Fibroblast of skin of left biceps (primary cell): ENCODE measurements at places on chromosomes 12 and 14.
A peak's percentile ranks its signal among the peaks of the same experiment; 100 is the strongest.

DNA sequence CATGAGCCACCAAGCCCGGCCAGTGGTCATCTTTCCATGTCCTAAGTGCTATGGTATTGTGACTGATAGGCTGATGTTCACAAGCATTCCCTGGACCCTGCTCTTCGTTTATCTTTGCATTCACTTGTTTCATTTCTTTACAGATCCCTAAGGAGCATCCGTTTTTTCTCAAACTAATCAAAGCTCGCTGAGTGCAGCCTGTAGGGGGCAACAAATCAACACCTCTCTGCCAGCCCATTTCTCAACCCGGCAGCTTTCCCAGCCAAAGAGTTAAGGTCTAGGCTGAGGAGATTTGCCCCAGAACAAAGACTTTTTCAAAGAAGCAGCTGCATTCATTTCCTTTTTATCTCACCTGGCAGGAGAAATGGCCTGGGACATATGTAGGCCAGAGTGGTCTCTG is 12.1 kb downstream of the SIRT4 start:
- DNase-seq, result no peak

GRCh38 chr14:102878174-102878969 is 44.1 kb upstream of the AMN start:
- no peak for DNase-seq

- no peak for DNase-seq
Measured at GRCh38 chr12:82363990-82364389, 5.7 kb downstream of the METTL25 start.

DNA sequence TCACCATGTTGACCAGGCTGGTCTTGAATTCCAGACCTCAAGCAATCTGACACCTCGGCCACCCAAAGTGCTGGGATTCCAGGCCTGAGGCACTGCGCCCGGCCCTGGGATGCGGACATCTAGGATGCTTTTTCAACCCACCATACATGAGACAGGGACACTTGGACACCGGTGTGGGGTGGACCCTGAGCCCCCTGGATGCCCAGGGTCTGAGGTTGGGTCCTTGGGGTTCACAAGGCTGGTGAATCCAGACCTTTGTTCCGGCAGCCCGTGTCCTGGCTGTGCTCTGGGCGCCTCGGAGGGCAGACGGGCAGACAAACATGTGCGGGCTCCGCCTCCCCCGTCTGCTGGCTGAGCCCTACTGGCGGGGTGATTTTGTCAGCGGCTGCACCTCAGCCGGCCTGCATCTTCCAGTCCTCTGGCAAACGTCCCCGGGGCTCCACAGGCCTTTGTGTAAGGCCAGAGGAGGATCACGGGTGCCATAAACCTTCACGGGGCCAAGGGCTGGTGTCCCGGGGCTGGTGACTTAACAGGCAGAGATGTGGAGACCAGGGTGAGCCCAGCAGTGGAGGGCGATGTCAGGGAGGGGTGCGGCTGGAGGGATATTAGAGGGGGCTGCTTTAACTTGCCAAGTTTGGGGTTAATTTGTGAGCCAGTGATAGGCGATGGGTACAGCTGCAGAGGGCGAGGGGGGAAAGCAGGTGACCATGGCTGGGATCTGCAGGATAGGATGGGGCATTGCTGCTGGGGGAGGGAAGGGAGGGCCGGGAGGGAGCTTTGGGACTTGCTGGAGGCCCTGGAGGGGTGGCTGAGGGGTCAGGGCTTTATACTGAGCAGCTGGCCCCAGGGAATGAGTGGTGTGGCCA is 5.8 kb downstream of the ASPG start:
- no peak for DNase-seq

- no peak for DNase-seq
Measured at GRCh38 chr14:69666112-69666511, 54.7 kb downstream of the SUSD6 start.

DNA sequence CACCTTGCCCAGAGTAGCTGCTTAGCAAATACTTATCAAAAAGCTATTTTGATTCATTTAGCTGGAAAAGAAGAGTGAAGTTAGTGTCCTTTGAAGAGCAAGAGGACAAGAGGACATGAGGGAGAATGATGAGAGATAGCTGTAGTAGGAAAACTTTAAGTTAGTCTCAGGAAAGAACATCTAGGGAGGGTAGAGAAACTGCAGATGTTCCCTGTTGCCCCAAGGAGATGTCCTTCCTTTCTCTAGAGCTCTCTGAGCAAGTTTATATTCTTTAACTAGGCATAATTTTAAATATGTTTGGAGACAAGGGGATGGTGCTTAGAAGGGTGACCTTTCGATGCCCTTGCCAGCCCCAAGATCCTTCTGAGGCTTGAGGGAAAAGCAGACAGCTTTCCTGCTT is 529.1 kb upstream of the TBX3 start:
- DNase-seq, result no peak

- no peak for DNase-seq
Measured at GRCh38 chr12:52695039-52695438, 8.3 kb downstream of the KRT77 start.

GRCh38 chr12:69546693-69547438 is 38.4 kb upstream of the CCT2 start:
- no peak for DNase-seq

DNA sequence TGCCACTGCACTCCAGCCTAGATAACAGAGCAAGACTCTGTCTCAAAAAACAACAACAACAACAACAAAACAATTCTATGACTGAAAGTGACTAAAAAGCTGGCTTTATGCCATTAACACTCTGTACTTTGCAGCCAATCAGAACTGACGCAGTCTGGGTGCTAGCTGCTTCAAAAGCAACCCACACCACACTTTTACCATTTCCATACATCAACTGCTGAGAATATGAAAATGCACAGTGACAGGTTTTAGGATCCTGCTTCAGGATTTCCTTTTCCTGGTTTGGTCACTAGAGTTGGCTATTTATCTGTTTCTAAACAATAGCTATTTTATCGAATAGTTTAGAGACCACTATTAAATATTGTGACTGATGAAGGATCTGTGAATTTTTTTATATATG is 23.1 kb upstream of the P2RX4 start:
- no peak for DNase-seq

DNA sequence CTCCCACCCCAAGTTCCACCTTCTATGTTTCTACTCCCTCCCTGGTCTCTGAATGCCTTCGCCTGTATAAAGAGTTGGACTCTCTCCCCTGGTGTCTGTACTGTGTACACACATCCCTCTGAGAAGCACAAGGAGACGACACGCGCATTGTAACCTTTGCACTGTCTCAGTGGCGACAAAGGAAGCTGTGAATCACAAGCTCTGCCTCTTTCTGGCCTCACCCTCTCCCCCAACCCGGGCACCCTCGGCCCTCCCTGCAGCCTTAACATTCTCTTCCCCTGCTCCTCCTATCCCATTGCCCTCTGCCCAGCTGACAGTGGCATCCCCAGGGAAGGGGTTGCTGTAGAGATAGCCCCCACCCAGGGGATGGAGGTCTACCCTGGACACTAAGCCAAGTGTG is 2.5 kb upstream of the SMARCD1 start:
- no peak for DNase-seq

- DNase-seq, result no peak
Measured at GRCh38 chr12:94788298-94788697, 137.9 kb upstream of the TMCC3 start.

- DNase-seq, result no peak
Measured at GRCh38 chr12:2231956-2232355, 179.2 kb downstream of the CACNA1C start.

DNA sequence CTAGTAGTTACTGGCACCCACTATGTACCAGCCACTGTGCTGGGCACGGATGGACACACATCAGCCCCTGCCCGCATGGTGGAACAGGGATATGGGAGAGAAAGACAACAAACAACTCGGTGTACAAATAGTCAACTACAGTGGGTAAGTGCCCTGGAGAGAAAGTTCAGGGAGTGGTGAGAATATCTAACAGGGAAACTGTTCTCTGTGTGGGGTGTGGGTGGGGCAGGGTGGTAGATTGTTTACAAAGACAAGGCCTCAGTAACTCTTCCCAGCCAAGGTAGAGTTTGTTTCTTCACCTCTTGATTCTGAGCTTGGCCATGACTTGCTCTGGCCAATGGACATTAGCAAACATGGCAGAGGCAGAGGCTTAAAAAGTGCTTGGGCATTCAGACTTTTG is 12.9 kb upstream of the CLMN start:
- DNase-seq, result no peak

DNA sequence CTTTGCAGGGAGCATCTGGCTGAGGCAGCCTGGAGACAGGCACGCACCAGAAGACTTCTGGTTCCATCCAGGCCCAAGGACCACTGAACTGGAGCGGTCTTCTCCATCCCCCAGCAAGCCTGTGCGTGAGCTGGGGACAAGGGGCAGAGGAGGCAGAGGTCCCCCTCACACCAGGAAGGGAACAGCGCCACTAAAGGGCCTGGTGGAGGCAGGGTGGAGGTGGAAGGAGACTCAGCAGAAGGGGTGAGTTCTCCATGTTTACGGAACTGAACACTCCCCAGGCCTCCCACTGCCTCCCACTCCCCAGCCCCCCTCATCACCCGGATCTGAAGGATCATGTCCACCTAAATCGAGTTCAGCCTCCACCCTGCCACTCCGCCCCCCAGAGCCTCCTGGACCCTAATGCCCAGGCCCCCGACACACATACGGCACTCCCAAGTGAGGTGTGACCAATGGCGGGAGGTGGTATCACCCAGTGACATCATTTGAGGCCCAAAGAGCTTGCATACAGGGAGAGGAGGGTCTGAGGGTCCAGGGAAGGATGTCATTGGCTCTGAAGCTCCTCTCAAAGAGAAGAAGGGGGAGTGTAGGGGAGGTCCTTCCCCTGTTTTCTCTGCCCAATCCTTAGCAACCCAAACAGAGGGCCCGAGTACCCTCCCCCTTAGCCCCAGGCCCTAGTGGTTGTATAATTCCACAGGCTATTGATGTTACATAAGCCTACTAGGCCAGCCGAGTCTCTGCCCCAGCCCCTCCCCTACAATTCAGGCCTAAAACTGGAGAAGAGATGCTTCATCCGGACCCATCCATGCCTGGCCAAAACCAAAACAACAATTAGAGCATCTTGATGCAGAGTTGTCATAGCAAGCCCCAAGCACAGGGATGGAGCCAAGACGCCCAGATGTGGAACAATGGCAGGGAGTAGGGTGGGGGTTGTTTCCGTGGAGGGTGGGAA is 1.0 kb downstream of the FAIM2 start:
- no peak for DNase-seq

- no peak for DNase-seq
Measured at GRCh38 chr12:109782326-109782703, 50.9 kb downstream of the TRPV4 start.

GRCh38 chr12:104457746-104458693 is 1.3 kb downstream of the CHST11 start:
- DNase-seq, result no peak

- no peak for DNase-seq
Measured at GRCh38 chr14:106850913-106851825, 1324.8 kb downstream of the TMEM121 start.

DNA sequence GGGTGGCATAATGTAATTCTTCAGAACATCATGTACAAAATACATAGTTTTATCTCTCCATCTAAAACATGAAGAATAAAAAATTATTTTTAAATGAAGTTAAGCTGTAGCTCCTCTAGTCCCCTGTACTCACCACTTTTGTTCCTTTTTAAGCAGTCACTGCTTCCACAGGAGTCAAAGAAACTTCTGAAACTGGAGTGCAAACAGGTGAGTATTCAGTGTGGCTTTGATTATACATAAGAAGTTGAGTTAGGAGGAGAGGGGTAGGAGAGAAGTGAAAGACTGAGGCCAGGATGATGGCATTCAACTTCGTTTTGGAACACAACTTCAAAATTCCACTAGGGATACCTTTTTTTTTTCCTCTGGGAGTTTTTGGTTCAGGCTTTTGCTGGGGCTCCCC is 131.4 kb upstream of the CNTN1 start:
- DNase-seq, result no peak

- DNase-seq, result no peak
Measured at GRCh38 chr12:75738486-75738885, 227.1 kb upstream of the KRR1 start.

DNA sequence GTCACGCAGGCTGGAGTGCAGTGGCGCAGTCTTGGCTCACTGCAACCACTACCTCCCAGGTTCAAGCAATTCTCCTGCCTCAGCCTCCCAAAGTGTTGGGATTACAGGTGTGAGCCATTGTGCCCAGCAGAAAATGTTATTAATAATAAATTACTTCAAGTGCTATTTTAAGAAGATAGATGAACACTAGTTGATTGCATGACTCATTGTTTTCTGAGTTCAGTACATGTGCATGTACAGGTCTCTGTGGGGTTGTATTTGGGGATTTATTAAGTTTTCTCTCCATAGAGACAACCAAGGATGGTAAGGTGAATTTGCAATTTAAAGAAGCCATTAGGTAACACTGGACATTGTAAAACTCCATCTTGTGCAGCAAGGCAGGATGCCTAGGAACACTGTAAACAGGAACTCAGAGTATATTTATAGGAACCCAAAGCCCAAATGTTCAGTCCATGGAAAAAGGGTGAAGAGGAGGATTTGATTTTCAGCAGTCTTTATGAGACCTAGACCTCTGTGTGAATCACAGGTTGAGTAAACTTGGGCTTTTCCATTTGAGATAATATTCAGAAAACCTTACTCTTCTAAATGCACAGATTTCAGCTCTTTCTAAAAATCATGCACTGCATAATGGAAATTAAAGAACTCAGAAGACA is 49.3 kb upstream of the TMPO start:
- DNase-seq, result no peak

DNA sequence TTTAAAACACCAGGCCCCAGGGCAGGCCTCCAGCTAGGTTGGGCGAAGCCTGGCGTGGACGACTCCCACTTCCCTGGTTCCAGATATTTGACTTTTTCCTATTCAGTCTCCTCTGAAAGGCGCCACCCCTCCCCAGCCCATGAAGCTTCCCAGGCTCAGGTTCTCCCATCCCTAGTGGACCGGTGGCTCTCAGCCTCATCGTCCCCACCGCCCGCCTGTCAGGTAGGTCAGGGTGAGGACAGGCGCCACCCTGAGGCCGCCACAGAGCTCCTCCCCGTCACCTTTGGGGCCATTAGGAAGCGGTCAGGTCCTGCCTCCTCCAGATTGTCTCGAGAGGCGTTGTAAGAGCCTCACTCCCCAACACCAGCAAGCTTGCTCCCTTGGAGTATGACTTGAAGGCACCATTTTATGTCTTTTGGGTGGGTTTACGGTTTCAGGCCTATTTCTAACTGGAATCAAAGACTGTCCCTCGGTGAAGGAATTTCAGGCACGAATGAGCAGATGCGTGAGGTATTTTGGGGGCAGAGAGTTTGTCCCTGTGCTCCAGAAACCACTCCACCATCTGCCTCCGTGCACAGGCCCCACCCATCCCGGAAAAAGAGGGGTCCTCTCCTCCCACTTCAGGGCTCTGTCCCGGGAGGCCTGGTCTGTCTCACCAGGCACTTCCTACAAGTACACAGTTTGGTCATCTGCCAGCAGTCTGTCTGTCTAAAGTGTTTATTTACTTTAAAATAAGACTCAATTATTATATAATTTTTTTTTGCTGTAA is 55.6 kb downstream of the TSPAN9 start:
- peak; percentile 49 for DNase-seq
